ENCODE measurements at places on chromosomes 7 and 10.
A peak's percentile ranks its signal among the peaks of the same experiment; 100 is the strongest.

DNA sequence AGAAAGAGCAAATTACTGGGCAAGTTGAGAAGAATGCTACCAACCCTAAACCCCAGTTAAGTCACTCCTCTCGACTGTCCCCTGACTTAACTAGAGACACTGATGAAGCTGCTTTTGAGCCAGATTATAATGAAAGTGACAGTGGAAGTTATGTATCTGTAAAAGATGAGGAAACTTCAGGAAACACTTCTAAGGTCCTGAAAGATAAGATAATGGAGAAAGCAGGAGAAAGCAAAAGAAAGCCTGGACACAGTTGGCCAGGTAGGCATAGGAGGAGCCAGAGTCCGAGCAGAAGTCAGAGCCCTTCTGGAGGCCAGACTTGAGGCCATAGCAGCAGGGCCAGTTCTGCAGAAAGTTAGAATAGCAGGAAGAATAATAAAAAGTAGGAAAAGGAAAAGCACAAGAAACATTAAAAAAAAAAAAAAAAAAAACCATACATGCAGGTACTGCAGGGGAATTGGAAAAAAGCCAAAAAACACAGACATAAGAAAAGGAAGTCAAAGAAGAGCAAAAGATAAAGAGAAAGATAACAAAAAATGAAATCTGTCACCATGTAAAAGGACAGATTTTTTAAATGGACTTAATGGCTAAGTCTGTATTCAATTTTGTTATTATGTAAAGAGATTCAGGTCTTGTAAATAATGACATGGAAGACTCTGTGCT is 101.0 kb upstream of the KCNMA1 start:
- no peak for DNase-seq

DNA sequence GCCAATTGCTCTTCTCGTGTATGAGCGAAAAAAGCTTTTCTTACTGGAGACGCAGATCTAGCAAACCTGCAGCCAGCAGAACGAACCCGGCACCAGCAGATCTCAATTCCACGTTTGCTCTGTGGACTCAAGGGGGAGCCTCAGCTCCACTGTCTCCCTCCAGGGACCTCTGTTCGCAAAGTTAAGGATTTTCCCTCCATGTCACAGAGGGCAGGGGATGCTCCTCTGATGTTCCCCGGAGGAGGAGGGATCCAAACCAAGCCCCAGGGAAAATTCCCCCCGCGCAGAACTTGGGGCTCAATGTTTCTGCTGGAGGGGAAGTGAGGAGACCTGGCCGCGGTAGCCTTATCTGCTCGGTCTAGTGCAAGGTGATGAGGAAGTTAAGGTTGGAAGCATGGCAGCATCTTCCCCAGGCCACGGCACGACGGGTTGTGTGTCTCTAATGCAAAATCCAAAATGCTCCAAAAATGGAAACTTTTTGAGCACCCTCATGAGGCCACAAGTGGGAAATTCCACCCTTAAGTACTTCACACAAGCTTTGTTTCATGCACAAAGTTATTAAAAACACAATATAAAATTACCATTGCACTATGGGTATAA is 9.0 kb downstream of the IQCE start:
- DNase-seq: peak; percentile 40

DNA sequence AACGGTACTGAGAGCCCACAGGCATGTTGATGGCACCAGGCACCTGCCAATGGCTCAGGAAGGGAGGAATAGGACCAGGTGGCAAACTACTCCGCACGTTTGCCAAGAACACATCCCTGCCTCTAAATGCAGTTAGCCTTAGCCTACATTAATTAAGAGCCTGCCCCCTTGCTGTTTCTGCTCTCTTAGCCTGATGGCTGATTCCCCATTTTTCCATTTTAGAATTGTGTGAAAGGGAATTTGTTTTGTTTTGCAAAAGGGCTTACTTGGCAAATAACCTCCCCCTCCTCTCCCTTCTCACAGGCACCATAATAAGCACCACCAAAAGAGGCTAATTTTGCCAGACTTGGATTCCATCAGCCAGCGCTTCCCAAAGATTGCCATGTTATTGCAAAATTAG is 1203.2 kb downstream of the SORCS3 start:
- no peak for DNase-seq

DNA sequence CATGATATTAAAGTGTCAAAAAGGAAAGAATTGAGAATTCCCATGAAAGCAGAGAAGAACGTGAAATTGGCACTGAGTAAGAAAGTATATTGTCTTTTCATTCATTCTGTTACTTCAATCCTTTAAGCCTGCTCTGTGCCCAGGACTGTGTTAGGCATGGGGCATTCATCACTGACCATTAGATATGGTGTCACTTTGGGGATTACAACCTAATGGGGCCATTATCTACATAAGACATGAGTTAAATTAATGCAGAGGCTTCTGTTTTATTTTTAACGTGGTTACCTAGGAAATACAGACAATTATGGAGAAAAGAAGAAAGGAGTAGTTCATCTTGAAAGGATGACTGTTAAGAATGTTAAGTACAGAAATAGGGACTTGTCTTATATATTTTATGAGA is 163.5 kb upstream of the LRGUK start:
- DNase-seq: no peak

DNA sequence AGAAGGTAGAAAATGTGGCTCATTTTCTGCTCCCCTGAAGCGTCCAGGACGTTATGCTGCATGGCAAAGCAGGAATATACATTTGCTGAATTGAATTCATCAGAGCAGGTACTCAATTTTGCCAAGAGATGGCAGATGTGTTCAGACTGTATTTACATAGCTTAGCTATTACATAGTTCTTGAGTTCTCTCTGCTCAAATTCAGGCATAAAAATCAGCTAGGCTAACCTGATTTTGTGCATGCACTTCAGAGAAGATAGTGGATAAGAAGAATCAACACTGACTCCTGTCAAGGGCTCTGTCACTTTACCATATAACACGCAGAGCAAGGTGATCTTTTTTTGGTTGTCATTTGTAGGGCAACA is 209.2 kb upstream of the FAM3C start:
- peak; percentile 41 for DNase-seq

DNA sequence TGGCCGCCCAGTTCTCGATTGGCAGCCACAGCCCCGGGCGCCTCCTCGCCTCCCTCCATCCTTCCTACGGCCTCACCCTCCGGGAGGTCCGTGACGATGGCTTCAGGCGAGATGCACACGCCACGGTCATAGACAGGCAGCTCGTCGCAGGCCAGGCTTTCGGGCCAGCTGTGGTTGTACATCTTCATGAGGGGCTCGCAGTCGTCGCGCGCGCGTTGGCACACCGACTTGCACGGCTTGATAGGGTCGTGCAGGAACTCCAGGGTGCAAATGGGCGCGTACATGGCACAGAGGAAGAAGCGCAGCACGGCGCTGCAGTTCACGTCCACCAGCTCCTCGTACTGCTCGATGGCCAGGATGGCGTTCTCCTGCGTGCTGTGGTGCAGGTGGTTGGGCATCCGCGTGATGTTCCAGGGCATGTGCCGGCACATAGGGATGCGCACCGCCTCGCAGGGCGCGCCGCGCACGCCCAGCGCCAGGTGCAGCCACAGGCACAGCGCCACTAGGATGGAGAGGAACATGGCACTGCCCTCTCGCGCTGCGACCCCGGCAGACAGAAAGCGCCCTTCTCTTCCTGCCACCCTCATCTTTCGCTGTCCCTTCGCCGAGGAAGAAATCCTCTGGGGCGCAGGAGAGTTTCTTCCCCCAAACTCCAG is 472 bp downstream of the SFRP4 start:
- no peak for DNase-seq

- DNase-seq: no peak
These were observed 119.8 kb downstream of the SLIT1 start for GRCh38 chr10:97065686-97066660.

DNA sequence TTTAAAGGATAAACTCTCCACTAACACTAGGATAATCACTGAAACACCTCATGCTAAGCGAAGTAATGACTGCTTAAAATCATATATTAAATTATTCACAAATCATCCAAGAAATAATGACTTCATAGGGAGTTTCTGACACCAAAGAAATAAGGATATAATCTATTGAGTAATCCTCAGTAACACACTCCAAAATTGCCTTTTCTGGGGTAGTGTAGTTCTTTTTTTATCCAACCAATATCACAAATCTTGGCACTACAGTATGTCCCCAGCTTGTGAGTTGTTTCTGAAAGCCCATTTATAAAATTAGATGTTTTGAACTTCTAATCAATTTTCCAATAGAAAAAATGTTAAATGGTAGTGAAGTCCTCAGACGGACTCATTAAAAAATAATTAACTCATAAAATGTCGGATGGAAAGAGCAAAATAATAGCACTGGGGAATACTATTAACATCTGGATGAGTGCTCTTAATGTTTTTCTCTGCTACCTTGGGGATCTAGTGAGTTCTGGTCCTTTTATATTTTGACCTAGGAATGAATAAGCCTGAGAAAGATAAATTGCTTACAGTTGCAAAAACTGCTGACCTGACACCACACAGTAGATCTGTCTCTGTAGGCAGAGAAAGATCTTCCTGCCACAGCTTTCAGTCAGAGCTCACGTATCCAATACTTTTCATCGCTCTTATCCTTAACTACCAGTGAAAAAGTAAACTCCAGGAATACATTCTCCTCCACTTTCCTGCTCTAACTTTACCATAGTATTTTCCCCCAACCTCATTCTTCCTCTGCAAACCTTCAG is 618.5 kb upstream of the ANKRD30A start:
- DNase-seq: no peak

GRCh38 chr7:134098072-134098471 is 29.1 kb upstream of the LRGUK start:
- no peak for DNase-seq

GRCh38 chr10:123262456-123262855 is 108.3 kb downstream of the BUB3 start:
- DNase-seq: no peak

- no peak for DNase-seq
These were observed 294.2 kb downstream of the GRID1 start for GRCh38 chr10:86072413-86072812.

DNA sequence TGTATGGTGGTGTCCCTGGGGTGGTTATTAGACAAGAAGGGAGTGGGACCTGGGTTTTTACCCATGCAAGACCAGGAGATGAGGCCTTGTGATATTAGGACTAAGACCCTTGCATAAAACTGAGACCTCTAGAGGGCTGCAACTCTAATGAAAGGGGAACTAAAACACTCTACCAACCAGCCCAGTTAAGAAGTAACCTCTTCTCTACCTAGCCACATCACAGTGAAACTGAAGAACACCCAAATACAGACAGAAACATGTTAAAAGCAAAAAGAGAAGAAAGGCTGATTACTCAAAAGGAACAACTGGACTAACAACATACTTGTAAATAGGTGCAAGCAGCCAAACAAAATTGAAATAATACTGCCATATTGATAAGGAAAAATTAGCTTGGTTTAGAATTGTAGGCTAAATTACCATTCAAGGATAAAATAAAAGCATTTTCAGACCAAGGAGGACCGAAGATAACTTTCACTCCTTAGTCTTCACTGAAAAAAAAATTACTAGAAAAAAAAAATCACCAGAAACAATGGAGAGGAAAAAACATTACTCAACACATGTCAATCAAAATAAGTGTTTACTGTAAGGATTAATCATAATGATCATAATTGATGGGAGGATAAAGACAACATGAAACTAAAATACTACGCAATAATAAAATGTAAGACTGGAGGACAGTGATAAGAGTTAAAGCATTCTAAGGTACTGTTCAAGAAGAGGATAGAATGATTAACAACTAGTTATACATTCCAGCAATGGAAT is 27.6 kb downstream of the ERLIN1 start:
- DNase-seq: no peak
